ENCODE measurements at places on chromosomes 1 and 21. TPM values are rescaled to one million over a fixed set of nuclear protein-coding genes. Genes with fewer than 3 reads are reported as not detected.

The SLC9C2 gene
- not detected for total RNA-seq

The SELP gene
- not detected for total RNA-seq

The TMEM50B gene
- total RNA-seq, result 8.0 TPM

The CENPS gene
- 10.0 TPM for total RNA-seq

The APP gene
- 163 TPM for total RNA-seq

The CD244 gene
- not detected for total RNA-seq

The LCE3E gene
- total RNA-seq, result not detected

The C1orf226 gene
- 2.0 TPM for total RNA-seq

The BTBD19 gene
- 16.4 TPM for total RNA-seq

The KCNE2 gene
- total RNA-seq, result 0.71 TPM

The FCER1G gene
- total RNA-seq, result not detected

The S100A2 gene
- 17.9 TPM for total RNA-seq

The MROH9 gene
- not detected for total RNA-seq

The KIFAP3 gene
- 3.5 TPM for total RNA-seq

The LRRC71 gene
- total RNA-seq, result not detected

The CA14 gene
- total RNA-seq, result not detected

The CYP4Z1 gene
- total RNA-seq, result not detected

The PADI1 gene
- total RNA-seq, result 16.3 TPM

The CYP4X1 gene
- not detected for total RNA-seq

The DIO1 gene
- total RNA-seq, result not detected

The TMEM82 gene
- not detected for total RNA-seq

The TRPM2 gene
- 0.60 TPM for total RNA-seq

The HSD3B1 gene
- not detected for total RNA-seq

The SPRR1B gene
- total RNA-seq, result 1.9 TPM

The CXADR gene
- total RNA-seq, result 17.4 TPM

The LYPD8 gene
- total RNA-seq, result not detected

The CFHR4 gene
- not detected for total RNA-seq

The SLC1A7 gene
- 3.1 TPM for total RNA-seq

The CASQ2 gene
- total RNA-seq, result not detected

The EPS8L3 gene
- 107 TPM for total RNA-seq

The STK40 gene
- 21.0 TPM for total RNA-seq

The TMED5 gene
- total RNA-seq, result 40.3 TPM

The TRAF5 gene
- total RNA-seq, result 10.5 TPM

The PLA2G2F gene
- total RNA-seq, result 0.41 TPM

The MTMR11 gene
- total RNA-seq, result 4.8 TPM

The ZFP69B gene
- 1.3 TPM for total RNA-seq

The TMEM52 gene
- 12.0 TPM for total RNA-seq

The BCAN gene
- total RNA-seq, result not detected

The ALX3 gene
- not detected for total RNA-seq

The ATP6V1G3 gene
- not detected for total RNA-seq

The RAB13 gene
- total RNA-seq, result 8.3 TPM

The PPIAL4G gene
- total RNA-seq, result not detected

The NSL1 gene
- 28.8 TPM for total RNA-seq

Data from HT-29 (cell line).